ENCODE measurements at places on chromosomes 2 and 18. TPM values are rescaled to one million over a fixed set of nuclear protein-coding genes. Genes with fewer than 3 reads are reported as not detected.

Gene LHCGR
- total RNA-seq = not detected

Gene TCF7L1
- total RNA-seq = 18.4 TPM

GRCh38 chr18:13374468-13375301 lies 156.1 kb downstream of the LDLRAD4 start:
- DNase-seq = no peak

GRCh38 chr2:74646201-74646600 lies 1.9 kb downstream of the M1AP start:
- no peak for DNase-seq

DNA sequence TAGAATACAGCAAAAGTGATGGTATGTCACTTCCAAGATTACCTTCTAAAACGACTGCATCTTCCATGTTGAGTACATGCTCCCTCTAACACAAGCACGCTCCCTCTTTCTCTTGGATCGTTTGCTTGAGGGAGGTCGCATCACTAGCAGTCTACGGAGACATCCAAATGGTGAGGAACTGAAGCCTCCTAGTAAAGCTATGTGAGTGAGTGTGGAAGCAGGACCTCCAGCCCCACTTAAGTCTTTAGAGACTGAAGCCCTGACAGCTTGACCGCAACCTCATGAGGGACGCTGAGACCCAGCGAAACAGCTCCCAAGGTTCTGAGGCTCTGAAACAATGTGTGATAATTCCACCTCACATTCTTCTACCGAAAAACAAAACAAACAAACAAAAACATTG lies 486.7 kb upstream of the GCFC2 start:
- no peak for DNase-seq

DNA sequence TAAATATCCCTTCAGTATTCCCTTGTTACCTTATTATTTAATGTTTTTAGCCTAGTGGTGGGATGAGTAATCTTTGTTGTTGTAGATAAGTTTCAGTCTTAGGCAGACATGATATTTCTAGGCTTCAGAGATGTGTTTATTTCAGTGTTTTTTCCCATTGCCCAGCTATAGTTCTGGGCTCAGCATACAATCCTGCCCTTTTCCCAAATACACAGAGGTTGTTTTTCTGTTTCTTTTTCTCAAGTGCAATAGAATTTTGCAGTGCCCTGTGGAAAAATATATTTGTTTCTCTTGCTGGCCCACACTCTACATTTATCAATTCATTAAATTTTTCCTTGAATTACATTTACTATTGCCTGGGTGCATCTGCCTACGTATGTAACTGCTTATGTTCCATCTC lies 321.8 kb downstream of the KCNJ3 start:
- DNase-seq = no peak

Measured in upper lobe of left lung (tissue), 6 donors.